ENCODE measurements at places on chromosomes 16 and 17.
A peak's percentile ranks its signal among the peaks of the same experiment; 100 is the strongest.

- no peak for DNase-seq
Measured at GRCh38 chr17:72407931-72408330, 287.1 kb downstream of the SOX9 start.

DNA sequence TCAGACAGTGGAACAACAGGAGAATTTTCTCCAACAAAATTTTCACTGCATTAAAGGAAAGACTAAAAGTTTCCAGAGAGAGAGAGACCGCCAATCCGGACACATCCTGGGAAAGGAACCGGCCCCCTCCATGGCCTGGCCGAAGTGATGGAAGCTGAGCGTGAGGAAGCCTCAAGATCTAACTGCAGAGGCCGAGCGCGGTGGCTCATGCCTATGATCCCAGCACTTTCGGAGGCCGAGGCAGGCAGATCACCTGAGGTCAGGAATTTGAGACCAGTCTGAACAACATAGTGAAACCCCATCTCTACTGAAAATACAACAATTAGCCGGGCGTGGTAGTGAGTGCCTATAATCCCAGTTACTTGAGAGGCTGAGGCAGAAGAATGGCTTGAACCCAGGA, 3.9 kb downstream of the CTRB2 start:
- no peak for DNase-seq

DNA sequence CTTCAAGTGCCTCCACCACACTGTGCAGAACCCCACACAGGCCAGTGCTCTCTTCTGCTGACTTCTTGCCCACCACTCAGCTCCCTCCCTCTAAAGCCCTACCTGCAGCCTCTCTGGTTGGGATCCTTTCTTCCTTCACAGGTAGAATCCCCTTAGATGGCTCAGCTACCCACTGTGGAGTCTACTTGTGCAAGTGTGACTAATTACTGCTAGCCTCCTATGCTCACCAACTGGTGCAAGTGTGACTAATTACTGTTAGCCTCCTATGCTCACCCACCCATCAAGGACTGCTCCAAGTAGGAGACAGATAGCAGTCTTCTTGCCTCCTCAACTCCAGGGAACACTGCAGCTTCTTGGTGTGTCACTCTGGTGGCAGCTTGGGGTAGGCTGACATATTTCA, 43.6 kb downstream of the TEX14 start:
- DNase-seq, result no peak

DNA sequence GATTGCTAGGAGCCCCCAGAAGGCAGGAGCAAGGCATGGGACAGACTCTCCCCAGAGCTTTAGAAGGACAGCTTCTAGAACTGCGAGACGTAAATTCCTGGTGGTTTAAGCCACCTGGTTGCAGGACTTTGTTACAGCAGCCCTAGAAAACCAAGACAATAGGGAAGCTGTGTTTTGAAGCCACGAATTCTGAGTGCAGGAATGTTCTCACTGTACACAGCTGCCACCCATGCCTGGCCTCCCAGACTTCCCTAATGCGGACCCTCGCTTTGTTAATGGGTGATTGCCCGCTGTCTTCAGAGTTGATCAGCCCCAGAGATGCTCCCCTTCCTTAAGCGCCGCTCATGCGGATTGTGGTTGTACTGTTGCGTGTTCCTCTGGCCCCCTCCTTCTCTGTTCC, 177.1 kb downstream of the MSI2 start:
- no peak for DNase-seq

GRCh38 chr16:536746-537145, 9.2 kb downstream of the CAPN15 start:
- no peak for DNase-seq

DNA sequence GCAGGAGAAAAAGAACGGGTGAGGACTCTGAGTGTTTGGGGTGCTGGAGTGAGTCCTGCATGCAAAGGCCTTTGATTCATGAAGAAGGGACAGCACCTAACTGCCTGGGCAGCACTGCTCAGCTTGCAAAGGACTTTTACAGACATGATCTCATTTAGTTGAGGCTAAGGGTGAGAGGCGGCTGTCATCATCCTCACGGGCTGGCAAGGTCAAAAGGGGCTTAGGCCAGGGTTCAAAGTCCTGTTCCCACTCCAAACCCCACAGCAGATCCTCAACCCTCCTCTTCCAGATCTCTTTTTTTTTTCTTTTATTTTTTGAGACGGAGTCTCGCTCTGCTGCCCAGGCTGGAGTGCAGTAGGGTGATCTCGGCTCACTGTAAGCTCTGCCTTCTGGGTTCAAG, 4.8 kb downstream of the RHBDF2 start:
- DNase-seq, result no peak

GRCh38 chr16:89004209-89004831, 27.3 kb upstream of the CBFA2T3 start:
- DNase-seq, result no peak

DNA sequence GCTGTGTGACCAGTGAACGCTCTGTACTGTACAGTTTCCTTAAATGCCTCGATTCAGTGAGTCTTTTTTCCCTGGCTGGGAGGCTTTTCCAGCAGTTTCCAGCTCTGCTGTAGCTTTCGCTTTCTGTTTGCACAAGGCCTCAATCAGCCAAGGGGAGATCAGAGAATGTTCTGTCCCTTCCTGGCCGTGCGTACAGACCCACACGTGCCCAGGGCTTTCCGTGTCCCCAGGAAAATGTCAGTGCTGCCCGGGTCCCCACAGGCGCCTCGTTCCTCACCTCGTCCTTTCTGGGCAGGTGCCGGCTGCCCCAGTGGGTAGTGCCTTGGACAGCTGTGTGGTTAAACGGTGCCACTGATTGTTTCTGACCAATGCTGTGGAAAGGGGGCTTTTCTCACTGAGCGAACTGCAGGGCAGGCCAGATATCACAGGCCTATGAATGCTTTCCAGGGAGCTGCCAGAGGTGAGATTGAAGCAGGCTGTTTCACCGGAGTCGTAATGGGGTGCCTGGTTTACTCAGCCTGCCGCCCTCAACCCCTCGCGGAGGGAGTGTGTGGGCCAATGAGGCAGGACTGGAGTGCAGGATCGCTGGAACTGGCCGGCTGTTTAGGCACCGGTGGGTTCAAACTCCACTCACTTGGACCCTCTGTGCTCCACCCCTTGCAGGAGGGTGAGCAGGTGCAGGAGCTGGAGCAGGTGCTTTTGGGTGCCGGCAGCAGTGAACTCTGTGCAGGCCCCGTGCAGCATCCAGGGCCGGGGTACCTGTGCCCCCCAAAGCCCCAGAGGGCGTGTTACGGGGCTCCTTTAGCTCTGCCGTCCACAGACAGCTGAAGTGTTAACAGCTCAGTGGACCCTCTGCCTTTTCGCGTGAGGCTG, 44.4 kb downstream of the ZNF778 start:
- no peak for DNase-seq

GRCh38 chr17:72467841-72468653, 347.2 kb downstream of the SOX9 start:
- no peak for DNase-seq

- DNase-seq, result no peak
Measured at GRCh38 chr16:20903899-20904506, 3.4 kb downstream of the LYRM1 start.

DNA sequence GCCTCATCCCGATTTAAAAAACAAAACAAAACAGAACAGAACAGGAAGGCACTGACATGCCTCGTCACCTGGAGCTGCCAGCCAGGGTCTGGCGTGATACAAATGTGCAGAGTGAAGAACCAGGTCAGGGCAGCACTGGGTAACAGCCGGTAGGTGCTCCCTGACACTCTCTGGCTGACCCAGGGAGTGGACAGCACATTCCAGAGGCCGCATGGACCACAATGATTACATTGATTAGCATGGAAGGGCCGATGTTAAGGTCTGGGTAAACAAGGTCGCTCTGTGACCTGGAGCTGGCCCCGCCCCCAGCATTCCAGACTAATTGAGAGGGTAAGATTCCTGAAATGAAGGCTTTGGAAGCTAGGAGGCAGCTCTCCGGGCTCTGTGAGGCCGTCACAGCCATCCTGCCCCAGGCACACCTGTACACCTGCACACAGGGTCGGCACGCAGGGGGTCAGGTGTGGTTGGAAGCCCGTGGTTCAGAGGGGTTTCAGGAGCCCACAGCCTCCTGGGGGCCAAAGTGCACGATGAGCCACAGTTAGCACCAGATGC, 21.4 kb downstream of the PIEZO1 start:
- no peak for DNase-seq

- DNase-seq, result no peak
Measured at GRCh38 chr17:55842405-55843158, 91.7 kb downstream of the PCTP start.

- peak; percentile 36 for DNase-seq
Measured at GRCh38 chr16:3457434-3458252, 14.2 kb downstream of the NAA60 start.

DNA sequence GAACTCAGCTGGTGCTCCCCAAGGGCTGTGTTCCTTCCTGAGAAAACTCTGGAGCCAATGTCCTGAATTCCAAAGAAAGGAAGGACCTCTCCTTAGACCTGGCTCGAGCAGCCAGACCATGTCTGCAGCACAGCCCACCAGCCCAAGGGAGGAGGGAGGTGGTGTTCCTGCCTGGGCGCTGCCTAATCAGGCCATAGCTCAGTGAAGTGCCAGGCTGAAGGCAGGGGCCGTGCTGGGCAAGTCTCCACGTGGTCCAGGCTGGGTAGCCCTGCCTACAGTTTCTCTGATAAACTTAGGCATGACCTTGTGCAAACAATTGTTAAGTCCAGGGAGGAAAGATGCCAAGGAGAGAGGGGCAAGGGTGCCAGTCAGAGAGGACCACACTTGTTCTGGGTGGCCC, 76.8 kb downstream of the MPRIP start:
- no peak for DNase-seq

DNA sequence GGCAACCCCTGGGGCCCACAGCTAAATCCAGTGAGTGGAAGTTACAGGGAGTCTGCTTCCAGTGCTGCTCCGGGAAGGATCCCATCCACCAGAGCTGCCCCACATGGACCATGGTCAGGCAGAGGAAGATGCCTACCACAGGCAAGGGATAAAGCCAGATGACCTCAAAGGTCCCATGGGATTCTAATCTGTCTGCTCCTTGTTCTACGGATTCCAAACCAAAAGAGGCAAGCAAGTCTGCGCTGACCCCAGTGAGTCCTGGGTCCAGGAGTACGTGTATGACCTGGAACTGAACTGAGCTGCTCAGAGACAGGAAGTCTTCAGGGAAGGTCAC, 1.4 kb downstream of the CCL4L2 start:
- no peak for DNase-seq

DNA sequence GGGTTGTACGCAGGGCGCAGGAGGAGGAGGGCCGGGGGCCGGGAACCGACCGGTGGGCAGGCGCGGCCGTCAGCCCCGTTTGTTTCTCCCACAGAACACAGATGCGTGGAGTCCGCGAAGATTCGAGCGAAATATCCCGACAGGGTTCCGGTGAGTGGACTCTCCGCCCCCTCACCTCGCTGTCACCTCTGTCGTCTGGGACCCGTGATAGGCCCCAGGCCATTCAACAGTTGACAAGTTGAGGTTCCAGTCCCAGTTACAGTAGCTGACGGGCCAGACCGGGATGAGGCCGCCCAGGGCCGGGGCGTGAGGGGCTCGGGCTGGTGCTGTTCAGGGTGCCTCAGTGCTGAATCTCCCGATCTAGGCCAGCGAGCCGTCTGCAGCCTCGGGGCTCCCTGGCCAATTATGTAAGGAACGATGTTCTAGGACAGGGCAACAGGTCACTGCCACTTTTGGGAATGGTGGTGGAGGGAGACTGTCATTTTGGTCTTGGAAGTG, 628 bp downstream of the GABARAPL2 start:
- DNase-seq, result no peak

GRCh38 chr17:75525806-75526554, 483 bp downstream of the LLGL2 start:
- DNase-seq, result no peak

- no peak for DNase-seq
Measured at GRCh38 chr16:359067-359763, 6.7 kb upstream of the AXIN1 start.

DNA sequence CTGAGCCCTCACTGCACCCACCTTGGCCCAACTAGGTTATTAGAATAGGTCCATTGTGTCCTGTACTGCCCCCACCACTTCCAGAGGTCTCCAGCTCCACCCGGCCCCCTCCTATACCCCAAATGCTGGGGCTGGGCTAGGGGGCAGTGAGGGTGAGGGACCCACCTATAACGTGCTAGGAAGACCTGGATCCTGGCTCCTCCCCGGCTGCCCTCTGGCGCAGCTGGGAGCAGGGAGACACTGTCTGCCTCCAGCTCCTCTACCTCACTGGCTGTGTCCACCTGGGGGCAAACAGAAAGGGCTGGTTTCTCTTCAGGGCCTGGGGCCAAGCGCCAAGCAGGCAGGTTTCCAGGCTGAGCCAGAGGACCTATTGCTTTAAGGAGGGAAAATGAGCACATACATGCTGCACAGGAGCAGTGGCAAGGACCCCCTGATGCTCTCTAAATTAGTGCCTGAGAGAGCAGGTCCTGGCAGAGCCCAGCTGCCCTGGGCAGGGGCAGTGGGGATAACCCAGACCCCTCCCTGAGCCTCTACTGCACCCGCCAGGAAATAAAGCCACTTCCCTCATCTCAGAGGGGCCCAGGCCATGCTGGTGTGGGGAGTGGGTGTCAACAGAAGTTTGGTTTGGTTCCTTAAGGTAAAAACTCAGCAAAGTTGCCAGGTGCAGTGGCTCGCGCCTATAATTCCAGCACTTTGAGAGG, 12.2 kb downstream of the TSPOAP1 start:
- no peak for DNase-seq

DNA sequence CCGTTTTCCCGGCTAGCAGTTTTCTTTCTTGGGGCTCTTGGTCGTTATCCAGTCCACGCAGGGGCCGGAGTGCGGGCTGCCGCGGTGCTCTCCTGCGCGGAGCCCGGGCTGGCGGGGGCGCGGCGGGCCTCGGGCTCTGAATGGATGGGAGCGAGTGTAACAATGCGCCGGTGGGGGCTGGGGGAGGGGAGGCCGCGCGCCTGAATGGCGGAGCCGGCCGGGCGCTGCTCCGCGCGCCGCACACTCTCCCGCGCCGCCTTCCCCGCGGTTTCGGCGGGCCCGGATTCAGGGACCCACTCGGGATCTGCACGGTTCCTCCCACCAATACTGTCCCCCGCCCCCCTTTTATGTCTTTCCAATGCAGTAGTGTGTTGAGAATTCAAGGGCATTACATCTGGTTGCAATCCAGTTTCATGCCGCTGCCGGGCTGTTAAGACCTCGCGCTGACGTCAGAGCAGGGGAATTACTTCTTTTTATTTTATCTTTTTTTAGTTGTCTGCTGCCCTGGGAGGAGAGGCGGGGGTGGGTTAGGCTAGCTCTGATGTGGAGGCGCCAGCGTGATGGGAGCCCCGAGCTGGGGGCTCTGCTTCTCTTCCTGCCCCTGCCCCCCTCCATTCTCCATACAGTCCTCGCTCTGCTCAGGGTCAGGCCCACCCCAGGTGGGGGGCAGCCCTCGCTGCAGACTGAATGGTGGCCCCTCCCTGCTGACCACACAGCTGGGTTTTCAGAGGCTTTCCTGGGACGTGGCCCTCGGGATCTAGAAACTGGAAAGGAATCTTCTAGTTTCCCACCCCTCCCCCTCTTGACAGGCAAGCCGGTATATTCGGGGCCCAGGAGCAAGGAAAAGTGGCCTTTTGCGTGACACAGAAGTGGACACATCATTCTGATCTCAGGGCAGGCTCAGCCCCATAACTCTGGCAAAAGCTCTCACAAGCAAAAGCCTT, 1.8 kb downstream of the RAI1 start:
- DNase-seq, result no peak

- no peak for DNase-seq
Measured at GRCh38 chr16:28131181-28131580, 67.7 kb upstream of the GSG1L start.
